Naive thymus-derived CD4-positive, alpha-beta T cell (primary cell): ENCODE measurements at places on chromosomes 1 and 21.

DNA sequence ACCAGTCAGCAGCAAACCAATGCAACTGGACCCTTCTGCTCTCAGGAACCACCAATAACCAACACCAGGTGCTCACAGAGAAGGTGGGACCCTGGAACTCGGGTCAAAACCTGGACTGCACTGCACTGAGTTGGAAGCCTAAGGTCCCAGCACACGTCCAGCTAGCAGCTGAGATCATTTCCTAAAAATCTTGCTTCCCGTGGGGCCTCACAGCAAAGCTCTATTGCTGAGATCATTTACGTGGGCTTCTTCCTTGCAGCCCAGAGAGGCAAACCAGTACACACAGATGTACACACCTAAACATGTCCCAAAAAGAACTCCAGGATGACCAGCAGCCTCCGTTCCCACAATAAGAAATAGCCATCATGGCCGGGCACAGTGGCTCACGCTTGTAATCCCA, 22.8 kb upstream of the STMN1 start:
- no peak for DNase-seq

GRCh38 chr1:30534551-30534940, 188.8 kb downstream of the MATN1 start:
- no peak for DNase-seq

- DNase-seq = no peak
Observed at GRCh38 chr1:47622776-47623556, 185.1 kb downstream of the FOXD2 start.

DNA sequence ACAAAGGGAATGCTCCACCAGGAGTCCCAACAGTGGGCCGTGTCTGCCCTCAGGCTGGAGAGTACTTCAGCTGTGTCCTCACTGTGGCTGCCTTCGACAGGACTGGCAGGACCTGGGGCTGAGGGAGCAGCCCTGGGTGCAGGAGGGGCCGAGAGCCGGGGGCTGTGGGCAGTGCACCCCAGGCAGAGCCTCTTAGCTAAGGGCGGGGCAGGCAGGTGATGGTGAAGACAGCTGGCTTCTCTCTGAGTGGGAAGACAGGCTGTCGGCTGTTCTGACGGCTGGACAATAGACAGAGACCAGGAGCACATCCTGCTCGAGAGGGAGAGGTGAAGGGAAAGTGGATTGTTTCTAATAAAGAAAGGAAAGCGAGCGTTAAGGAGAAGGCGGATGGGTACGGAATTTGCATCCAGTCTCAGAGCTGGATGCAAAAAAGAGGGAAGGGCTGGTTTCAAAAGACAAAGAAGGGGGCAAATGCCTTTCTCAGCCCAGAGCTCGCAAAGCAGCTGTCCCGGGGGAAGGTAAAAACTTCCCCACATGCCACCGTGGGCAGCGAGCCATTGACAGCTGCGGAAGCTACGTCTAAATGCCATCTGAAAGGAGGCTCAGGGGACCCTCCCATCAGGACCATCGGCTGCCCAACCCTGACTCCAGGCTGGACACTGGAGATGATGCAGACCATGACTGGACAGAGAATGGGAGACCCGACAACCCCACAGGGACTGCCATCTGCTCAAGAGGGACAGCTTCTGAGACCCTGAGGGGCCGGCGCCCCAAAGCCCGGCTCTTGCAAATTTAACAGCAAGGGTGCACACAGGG, 92.0 kb downstream of the STUM start:
- no peak for DNase-seq

GRCh38 chr1:172155766-172156165, 264.7 kb upstream of the C1orf105 start:
- DNase-seq = no peak

DNA sequence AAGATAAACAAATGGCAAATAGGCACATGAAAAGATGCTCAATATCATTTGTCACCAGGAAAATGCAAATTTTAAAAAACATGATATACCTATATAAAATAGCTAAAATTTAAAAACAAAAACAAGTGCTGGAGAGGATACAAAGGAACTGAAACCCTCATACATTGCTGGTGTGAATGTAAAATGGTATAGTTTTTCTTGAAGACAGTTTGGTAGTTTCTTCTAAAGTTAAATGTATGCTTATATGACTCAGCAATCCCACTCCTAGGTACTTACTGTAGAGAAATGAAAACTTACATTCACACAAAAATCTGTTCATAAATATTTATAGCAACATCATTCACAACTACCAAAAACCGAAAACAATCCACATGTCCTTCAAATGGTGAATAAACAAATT, 11.2 kb downstream of the TAF12 start:
- no peak for DNase-seq

DNA sequence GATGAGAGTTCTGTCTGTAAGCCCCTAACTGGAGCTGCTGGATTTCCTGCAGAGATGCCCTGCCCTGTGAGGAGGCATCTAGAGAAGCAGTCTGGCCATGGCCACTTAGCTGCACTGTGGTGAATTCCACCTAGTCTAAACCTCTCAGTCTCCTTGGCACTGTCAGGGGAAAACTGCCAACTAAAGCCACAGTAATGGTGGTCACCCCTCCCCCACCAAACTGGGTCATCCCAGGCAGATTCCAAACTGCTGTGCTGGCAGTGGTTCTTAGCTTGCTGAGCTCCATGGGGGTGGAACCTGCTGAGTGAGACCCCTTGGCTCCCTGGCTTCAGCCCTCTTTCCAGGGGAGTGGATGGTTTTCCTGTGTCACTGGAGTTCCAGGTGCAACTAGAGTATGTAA, 740.6 kb downstream of the RWDD3 start:
- no peak for DNase-seq

DNA sequence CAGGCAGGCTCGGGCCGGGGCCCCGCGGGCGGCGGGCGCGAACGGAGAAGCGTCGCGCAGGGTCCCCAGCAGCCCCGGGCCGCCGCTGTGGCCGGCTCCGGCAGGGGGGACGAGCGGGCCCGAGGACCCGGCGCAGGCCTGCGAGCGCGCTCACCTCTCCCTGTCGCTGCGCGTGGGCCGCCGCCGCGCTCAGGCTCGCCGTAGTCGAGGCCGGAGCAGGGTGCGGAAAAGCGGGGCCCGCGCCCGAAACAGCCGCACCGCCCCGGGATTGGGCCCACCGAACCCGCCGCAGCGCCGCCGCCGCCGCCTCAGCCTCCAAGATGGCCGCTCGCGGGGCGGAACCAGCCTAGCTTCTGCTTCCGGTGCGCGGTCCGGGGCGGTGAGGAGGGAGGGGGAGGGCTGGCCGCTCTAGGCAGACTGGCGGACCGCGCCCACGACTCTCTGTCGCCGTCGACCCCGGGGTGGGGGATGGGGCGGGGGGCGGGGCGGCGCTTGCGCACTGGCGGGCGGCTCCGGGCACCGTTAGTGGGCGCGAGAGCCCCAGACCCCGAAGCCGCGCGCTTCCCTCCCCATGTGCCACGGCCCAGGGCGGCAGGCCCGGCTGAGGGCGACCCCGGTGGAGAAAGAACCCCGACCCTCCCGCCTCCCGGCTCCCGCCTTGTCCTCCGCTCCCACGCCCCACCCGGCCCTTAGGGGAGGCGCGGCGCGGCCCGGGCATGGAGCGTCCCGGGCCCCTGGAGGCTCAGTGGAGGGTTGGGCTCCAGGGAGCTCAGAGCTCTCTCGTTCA, at the start of gene UBE2J2:
TSS of gene UBE2J2 (minus strand) at position 343 of the 787 bp plus-strand sequence. CDS start 5,862 bp downstream, outside the sequence.
- DNase-seq = peak; percentile 90

DNA sequence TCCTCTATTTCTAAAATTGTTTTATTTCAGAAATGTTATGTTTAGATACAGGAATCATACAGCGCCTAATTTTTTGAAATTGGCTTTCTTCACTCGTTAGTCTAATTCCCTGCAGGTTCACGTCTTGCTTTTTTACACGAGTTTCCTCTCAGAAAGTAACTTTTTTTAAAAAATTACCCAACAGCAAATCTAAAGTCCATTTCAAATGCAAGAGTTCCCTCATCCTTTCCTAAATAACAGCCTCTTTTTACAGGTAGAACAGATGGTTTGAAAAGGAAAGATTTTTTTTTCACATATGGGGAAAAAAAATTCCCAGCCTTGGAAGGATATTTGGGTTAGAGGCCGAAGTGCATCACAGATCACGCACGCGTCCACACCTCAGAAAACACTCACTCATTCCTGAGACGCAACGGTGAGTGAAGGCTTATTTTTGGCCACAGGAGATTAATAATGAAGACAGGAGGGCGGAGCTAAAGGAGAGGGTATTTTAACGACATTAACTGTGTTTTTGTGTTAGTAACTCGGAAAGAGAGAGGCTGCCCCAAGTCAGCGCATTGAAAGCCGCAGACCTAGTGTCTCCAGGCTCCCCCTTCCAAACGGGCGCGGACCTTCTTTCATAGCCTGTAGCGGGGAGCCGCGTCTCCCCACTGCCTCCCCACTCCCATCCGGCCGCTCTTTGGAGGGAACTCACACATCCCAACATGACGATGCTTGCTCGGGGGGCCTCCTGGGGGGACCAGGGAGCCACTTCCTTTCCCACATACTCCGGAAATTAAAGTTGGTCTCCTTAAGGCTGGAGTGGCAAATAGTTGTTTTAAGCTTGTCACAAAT, 969 bp upstream of the RIPK4 start:
- no peak for DNase-seq

DNA sequence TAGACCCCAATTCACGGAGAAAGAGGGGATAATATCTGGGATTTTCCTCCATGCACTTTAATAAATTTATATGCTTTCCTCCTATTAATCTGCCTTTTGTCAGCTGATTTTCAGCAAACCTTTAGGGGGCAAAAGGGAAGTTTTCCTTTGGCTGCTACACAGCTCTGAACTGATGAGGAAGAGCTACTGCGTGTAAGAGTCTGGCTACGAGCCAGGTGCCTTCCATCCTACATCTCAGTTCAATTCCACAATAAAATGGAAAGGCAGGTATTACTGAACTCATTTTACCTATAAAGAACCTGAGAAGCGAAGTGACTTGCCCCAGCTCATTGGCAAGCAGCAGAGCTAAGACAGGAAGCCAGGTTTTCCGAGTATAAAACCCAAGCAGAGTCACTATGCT, 28.3 kb upstream of the ZNF326 start:
- DNase-seq = no peak

GRCh38 chr21:45470087-45470515, 65.1 kb downstream of the COL18A1 start:
- no peak for DNase-seq

DNA sequence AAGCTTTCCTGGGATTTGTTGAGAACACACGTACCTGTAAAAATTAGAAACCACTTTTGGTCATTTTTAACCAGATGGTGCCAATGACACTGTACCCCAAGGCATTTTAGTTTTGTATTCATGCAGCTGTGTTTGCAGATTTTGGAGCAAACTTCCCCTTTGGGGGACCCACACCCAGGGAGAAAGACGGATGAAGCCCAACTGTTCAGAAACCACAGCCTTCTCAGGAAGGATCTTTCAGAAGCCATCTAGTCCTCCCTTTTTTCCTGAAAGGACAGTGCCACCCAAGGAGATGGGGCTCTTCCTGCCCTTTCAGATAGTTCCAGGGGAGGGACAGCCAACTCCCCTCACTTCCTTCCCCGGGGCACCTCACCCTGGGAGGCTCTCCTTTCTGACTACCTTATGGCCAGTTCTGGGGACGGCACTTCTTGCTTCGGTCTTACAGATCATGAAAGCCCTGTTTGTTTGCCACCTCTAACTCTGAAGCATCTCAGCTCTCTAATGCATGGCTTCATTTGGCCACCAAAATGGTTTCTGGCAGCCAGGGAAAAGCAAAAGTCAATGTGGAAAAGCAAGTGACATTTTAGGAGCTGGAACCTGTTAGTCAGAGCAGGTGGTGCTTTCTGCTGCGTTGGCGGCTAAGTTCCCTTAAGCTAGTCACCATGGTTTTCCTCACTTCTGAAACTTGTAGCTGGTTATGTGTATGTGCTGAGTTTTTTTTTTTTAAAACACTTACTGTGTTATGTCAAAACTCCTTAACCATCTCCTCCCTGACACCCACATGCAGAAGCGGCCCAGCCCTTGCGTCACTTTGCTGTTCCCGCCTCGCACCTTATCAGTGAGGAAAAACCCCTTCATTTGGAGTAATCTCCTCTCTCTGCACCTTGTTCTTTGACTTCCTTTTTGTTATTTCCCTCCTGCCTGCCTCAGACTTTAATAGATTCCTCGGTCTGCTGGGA, 10.1 kb downstream of the TMCC2 start:
- no peak for DNase-seq

DNA sequence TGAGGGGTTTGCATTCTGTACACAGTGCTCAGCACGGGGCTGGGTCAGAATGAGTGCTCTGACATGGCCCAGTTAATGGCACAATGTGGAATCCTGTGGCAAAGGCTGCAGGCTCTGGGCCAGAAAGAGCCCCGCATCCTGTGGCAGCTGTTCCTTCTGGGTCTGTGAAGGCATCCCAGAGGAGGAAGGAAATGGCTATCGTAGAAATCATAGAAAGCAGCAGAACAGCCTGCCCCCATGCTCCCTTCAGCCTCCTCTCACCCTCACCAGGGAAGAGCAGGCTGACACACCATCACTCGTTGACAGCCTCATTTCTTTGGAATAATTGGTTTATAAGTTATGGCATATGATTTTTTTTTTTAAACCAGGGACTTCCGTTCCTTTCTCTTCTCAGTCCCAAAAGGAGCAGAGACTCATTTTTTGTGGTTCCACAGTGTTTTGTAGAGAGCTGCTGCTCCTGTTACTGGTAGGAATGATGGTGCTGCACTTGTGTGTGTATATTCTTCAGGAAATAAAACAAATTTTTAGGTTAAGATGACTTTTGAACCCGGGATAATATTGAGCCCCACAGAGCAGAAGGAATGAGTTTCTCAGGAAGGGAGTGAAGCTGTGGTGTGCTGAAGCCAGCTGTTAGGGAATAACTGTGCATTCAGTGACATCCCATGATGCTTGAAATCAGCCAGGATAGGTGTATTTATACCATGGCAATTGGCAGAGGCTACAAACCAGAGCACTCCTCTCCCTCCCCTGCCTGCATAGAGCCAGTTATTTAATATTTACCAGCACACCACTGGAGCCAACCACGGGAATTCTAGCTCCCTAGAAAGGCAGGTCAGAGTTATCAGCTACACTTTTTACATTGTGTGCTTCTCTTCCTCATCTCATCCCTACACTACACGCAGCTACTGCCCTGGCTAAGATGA, 32.0 kb downstream of the PLXNA2 start:
- DNase-seq = no peak

DNA sequence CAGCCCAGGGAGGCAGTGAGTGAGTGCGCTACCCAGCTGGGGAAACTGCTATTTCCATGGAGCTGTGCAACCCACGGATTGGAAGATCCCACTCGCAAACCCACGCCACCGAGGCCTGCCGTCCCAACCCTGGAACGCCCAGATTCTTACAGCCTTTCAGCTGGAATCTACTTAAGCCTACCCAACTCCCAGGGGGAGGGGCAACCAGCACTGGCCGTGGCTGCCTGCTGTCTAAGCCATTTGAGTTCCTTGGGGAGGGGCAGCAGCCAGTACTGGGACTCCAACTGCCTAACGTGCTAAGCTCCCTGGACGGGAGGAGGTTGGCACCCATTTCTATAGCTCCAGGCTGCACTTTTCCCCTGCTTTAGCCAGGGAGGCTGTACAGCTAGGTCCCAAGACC, 27.1 kb upstream of the ZNF669 start:
- no peak for DNase-seq

DNA sequence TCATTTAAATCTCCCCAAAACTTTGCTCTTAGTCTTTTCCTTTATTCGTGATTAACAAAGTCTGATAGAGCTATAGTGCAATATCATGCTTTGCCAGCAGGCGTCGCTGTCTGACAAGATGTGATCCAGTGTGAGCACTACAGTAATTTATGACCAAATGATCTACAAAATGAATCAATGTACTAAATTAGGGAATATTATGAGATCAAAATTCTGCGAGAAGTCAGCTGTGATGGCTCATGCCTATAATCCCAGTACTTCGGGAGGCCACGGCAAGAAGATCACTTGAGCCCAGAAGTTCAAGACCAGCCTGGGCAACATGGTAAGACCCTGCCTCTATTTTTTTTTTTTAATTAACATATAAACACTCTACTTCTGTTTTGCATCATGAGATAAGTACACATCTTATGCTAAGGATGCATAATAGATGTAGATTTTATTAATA, 3.6 kb upstream of the SPSB1 start:
- DNase-seq = peak; percentile 87
